ENCODE measurements at places on chromosomes 6 and 20.

DNA sequence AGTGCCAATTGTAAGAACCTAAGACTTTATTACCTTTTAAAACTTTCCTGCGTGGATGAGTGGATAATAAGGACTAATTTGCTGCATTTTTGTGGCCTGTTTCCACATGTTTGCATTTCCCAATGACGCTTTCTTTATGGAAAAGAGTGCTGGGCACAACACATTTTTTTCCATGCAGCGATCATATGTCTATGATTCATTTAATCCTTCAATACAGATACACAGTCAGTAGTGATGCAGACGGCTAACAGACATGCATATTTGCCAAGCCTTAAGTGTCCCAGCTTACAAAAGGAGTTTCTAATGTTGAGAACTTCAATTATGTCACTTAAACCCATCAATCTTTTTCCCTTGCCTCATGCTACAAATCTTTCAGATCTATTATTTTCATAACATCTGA is 239.8 kb upstream of the PREP start:
- peak; percentile 74 for DNase-seq

DNA sequence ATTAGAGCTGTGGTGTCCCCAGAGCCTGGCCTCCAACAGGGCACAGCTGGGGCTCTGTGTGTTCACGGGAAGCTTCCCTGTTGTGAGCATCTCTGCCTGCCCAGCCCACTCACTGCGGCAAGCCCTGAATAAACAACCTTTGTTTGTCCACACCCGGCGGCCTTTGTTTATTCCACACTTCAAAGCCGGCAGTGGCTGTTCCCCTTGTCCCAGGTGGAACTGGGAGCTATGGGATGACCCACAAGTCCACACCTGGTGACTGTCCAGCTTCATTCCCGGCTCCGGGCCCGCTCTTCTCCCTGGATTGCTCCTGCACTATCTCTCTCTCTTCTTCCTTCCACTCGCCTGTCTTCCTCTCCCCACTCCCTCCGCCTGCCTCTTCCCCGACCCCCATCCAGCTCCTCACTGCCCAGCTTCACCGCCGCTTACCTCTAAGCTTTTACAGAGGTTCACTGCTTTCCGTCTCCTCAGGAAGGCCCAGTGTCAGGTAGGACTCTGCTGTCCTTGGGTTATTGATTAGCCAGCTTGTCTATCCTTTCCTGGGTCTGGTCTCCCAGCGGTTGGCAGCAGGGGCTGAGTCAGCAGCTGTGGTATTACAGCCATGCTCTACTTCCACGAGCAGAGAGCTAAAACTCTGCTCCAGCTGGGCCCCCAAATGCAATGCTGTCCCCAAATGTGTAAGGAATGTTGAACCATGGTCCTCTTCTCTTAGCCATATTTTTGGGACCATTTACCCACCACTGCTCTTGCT is 17.8 kb downstream of the DACT2 start:
- no peak for DNase-seq

DNA sequence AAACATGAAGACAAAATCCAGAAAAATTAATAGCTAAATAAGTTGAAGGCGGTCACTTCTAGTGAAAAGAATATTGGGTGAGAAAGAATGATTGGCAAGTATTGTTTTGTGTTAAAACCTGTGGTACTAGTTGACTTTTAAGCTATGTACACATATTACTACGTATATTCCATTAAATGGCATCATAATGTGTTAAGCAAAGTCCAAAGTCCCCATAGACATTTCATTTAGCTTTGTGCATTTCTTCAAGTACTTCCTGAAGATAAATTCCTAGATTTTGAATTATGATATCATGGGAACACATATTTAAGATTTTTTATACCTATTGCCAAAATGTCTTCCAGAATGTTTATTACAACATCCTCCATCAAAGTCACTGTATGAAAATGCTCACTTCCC is 272.7 kb upstream of the IRAK1BP1 start:
- peak; percentile 22 for DNase-seq

DNA sequence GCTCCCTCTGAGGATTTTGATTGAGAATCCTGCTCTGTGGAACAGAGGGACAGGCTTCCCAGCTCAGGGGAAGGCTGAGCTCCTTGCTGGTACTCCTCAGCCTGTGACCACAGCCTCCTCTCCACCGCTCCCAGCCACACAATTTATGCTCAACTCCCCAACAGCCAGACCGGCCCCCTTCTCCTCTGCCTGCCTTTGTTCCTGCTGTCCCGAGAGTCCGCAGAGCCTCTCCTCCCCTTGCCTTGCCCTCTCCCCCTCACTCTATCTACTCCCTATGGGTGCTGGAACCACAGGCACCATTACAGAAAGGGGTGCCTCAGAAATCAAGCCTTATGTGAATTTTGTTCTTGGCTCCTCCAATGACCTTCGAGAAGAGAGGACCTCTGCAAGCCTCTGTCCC is 15.9 kb downstream of the MAP1LC3A start:
- DNase-seq: no peak

DNA sequence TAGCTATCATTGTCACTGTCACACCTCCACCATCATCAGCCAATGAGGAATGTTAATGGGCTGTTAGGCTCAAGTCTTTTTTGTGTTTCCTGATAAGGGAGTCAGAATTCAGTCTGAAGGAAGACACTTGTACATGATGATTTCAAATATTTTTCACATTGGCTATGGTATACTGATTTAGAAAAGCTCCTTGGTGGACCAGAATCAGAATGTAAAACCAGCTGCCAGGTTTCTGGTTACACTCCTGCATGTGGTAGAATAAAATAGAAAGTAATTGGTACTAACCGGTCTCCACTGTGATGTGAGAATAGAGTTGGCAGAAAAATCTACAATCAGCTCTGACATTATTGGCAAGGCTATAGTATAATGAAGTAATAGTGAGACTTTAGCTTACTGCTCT is 10.7 kb downstream of the COL9A1 start:
- DNase-seq: no peak

All from fibroblast of skin of right quadriceps (primary cell).